ENCODE measurements at places on chromosomes 1 and 21.

DNA sequence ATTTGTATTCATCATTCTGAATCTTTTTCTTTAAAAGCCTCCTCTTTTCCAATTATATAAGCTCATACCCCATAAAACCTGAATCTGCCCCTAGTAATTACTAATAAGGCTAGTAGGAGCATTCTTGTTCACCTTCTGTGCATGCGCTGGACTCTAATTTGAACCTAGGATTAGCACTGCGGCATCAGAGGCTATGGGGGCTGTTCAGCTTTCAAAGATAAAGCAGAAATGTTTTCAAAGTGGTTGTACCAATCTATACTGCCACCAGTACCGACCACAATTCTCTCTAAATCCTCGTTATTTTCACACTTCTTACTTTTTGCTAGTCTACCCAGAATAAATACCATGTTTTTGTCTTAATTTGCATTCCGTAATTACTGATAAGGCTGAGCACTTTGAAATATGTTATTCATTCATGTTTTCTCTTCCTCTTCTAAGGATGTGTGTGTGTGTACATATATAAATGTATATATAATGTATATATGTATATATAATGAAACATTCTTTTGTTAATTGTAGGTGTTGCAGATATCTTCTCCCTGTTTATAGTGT lies 1.6 kb upstream of the DDX59 start:
- no peak for DNase-seq

- DNase-seq: no peak
Observed at GRCh38 chr1:191575180-191575579, 583.1 kb upstream of the RGS18 start.

DNA sequence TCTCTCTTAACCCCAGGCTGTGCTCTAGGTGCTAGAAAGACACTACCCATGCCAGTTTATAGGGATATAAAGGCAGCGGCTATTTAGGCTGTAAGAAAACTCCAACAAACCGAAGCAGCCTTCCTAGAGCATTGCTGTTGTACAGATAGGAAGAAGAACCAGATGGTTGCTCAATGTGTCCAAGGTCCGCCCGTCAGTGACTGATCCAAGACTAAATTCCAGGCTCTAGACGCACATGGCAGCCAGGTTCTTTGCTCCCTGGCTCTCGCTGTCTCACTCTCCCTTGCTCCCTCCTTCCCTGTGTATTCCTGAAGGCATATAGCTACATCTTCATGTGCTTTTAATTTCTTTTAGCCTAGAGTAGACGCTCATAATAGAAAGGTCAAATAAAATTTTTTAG lies 303.4 kb downstream of the KIF26B start:
- no peak for DNase-seq

GRCh38 chr1:192887426-192887825 lies 78.6 kb downstream of the RGS2 start:
- DNase-seq: no peak

- no peak for DNase-seq
Observed at GRCh38 chr1:168843401-168843800, 114.4 kb upstream of the DPT start.

Measured in stimulated activated CD4-positive, alpha-beta T cell treated with anti-CD3 and anti-CD28 coated beads, Interleukin-1b, Interleukin-23, amount 100 ng/mL, for 48 hours (primary cell).